ENCODE measurements at places on chromosomes 1 and 21.

GRCh38 chr1:90650401-90650800 is 66.7 kb downstream of the BARHL2 start:
- DNase-seq: no peak

DNA sequence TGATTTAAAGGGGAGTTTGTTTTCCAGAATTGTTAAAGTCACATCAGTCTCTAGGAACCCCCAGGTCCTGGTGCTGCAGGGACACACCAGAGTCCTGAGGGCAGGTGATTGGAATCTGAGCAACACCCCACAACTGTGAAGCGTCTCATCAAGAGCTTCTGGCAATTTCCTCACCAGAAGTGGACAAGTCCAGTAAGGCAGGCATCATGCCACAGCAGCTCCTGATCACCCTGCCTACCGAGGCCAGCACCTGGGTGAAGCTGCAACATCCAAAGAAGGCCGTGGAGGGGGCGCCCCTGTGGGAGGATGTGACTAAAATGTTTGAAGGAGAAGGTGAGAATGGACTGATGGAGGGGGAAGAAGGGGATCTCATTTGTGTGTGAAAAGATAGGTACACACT is 2.1 kb downstream of the ZFP69 start:
- no peak for DNase-seq

- no peak for DNase-seq
These were observed 55.2 kb upstream of the PLD5 start for GRCh38 chr1:242579528-242580235.

- no peak for DNase-seq
These were observed 30.7 kb downstream of the JAK1 start for GRCh38 chr1:64935551-64936155.

DNA sequence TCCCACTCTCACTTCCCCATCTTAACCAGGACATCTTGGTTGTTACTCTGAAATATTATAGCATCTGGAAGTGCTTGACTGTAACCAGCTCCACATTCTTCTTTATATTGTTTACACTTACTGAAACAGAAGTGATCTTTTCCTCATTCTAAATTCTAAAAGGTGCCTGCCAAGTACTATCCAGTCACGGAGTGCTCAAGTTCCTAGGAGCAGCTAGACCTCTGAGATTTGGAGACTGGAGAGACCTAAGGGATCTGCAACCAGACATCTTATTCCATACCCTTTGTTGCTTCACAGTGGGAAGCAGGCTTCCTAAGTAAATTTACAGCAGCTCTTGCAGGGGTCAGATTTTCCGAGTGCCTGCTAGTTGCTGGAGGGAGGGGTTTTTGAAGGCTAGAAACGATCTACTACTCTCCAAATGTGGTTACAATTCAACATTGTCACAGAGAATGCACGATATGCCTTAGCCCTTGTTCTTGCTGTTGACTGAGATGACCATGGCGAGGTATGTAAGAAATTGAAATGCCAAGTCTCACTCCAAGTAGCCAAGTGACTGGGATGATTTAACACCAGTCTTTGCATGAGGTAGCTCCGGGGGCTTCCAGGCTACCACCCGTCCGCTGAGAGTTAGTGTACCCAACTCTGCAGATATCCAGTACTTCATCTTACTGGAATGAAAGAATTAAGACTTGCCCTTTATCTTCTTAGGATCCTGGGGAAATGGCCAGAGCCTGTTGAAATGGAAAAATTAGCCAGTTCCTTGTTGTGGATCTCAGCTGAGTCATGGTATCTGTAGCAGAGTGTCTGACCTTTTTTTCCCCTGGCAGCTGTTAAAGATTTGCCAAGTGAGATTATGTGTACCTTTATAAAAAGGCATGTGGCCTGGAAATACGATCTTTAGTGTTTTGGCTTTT is 150.8 kb downstream of the MAST2 start:
- DNase-seq: peak; percentile 75

DNA sequence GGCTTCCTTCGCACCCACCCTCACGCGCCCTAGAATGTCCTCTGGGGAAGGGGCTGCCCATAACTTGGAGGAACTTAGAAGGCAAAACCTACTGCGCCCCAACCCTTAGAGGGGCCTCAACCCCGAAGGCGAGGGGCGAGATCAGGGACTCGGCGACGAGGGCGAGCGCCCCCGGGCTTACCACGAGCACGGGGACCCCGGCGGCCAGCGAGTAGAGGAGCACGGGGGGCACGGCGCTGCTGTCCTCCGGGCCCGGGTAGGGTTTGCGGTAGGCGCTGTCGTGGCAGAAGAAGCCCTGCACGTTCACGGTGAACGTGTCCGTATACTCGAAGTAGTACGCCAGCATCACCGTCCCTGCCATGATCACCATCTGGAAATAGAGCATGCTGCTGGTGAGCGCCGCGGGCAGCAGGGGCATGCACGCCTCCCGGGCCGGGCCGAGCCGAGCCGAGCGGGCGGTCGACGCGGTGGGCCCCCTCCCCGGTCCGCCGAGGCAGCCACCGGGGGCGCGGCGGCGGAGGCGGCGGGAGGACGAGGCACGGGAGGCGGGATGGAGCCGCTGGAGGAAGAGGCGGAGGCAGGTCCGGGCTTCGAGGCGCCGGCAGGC is 304 bp downstream of the PLPPR5 start:
- DNase-seq: no peak

DNA sequence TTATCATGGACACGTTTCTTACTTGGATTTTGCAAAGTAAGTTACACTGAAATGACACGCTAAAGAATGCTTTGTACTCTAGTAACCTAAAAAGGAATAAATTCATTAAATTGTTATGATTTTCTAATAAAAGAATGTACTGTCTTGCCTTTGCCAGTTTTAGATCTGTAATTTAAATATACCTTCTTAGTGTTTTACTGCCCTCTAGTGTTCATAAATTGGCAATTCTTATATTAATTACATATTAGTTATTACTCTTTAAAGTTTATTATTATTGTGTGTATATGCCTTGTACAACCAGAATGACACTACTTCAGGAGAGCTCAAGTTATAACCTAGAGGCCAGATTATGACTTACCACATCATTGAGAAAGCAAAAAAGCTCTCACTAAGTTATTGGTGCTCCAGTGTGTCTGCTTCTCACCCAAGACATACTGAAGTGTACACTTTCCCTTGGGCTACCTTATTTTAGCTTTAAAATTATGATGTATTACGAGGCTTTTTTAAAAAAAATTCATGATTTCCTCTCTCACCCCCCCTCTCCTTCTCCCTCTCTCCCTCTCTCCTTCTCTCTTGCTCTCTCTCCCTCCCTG is 169.9 kb downstream of the HS2ST1 start:
- no peak for DNase-seq

DNA sequence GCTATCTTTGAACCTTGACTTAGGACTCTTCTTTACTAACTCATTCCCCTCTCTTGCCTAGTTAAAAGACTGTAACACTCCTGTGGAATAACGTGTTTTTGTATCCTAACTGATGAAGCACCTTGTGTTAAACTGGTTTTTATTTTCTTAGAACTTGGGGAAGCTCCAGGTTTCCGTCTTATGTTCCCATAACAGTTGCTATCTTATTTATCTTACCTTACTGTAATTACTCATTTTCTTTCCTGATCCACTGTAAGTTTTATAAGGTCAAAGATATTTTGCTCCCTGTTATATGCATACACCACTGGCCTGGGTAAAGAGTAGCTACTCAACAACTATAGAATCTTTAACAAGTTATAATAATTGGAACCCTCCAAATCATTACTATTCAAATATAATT is 43.1 kb downstream of the RPL5 start:
- DNase-seq: no peak

- DNase-seq: peak; percentile 48
These were observed 2.2 kb downstream of the PPP1R8 start for GRCh38 chr1:27832762-27833161.

DNA sequence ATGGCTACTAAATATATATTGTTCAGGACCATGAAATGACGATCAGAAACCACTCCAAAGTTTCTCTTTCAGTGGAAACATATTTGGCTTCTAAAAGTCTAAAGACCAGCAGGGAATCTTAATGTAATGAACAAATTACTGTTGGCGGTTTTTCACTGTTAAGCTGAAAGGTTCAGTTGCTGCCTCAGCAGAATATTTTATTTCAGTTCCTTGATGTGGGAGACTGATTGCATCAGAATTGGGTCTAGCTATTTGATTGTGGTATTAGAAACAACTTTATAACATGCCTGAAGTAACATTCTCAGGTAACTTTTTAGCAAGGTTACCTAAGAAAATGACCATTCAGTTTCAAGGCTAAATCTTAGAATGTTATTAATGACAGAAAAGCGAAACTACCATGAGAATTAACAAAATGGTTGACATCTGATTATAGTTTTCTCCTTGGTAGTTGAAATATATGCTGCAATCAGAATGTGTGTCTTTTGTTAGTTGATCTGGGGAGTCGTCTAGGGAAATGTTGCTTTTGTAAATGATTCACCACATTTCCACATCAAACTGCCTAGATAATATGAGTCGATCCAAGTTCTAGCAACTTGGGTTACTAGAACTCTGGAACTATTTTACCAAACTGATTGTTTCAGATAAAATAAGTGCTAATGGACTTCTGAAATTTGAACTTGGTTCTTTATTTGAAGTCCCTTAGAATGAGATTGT is 200.4 kb downstream of the HMCN1 start:
- peak; percentile 49 for DNase-seq

DNA sequence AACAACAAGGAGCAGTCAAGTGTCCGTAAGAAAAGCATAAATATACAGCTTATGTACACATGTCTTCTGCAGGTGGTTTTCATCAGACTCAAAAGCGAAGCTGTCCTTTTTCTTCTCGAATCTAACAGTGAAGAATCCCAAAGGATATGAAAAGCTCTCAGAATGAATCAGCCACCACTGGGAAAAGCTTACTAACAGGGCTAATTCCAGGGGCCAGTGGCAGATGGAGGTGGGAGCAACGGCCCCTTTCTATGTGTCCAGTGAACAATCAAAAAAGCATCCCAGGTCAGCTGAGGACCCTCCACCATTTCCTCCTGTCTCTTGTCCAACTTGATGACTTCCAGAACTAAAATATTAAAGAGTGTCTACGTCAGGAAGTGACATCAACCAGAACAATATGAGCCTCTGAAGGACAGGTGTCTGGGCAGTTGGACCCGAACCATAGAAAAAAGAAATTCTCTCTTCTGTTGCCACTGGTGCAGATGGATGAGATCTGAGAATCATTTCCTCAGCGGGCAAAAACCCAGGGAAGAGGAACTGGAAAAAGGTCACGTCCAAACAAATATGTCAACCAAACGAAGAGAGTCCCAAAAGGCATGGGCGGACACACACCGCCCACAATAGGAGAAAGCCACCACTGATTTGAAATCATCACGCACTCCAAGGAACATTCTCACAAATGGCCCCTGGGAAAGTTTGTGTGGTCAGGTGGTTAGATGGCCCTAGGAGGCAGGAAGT is 70.4 kb upstream of the TIAM1 start:
- DNase-seq: no peak

DNA sequence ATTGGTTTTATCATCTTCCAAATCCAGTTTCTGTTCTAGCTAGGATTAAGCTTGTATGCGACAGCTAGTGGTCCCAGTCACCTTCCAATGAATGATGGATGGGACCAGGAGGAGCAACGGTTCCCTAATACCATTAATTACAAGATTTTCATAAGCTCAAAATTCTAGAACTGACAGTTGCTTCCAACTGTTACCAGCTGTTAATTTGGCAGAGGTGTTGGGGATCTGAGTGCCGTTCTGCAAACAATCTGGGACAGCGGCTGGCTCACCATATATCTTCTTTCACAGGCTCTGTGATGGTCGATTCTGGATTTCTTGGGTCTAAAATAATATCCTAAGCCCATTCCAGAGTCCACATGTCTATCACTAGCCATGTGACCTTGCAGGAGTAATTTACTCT is 34.5 kb upstream of the RALGPS2 start:
- no peak for DNase-seq

GRCh38 chr1:34916104-34916503 is 13.3 kb downstream of the DLGAP3 start:
- DNase-seq: no peak

- DNase-seq: peak; percentile 50
These were observed 27.6 kb downstream of the AGO4 start for GRCh38 chr1:35835398-35835797.

GRCh38 chr1:153001382-153001781 is at the start of gene SPRR3:
TSS of gene SPRR3 (plus strand) at chr1:153001749. CDS start at chr1:153003021, 1,272 bp downstream.
- DNase-seq: no peak

- no peak for DNase-seq
These were observed 1.5 kb downstream of the IVNS1ABP start for GRCh38 chr1:185315445-185316071.

DNA sequence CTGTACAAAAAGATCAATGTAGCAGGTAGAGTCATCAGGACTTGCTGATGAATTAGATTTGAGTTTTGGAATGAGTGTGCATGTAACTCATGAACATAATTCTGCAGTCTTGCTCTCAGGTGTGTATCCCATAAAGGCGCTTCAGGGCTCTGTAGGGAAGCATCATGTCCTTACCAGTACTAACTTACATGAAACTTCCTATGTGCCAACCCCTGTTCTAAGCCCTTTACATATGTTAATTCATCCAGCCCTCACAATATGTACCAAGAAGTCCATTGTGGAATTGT is 2.1 kb upstream of the FCRLB start:
- no peak for DNase-seq

DNA sequence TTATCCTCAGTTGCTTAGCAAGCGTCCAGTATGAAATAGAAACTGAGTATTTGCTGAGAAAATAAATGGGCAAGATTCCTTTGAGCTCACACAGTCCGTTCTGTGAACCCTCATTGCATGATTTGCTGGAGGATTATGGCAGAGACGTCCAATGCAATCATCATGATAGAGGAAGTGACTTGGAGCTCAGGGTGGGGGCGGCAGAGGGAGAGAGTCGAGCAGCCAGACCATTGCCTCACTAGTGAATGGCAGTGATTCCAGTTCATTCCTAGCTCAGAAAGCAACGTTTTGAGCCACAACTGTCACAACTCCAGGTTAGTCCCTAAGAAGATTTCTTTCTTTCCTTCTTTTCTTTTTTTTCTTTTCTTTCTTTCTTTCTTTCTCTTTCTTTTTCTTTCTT is 27.5 kb upstream of the COL9A2 start:
- peak; percentile 21 for DNase-seq

DNA sequence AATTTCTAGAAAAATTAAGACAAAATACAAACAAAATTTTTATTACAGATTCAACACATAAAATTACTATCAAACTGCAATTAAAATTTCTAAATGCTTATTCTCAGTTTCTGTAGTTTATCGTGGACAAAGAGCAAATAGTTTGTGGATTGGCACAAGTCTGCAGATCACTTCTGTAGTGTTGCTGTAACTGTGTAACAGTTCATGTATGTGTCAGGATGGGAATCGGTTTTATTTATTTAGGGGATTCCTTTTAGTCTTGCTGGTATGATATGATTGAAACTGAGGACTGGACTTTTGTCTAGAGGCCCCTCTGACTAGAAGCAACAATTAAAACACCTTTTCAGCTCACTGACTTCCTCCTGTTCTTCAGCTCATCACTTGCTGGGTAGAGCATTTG is 60.8 kb downstream of the LRIG2 start:
- no peak for DNase-seq

- DNase-seq: no peak
These were observed 363.8 kb upstream of the PKN2 start for GRCh38 chr1:88320291-88320690.

DNA sequence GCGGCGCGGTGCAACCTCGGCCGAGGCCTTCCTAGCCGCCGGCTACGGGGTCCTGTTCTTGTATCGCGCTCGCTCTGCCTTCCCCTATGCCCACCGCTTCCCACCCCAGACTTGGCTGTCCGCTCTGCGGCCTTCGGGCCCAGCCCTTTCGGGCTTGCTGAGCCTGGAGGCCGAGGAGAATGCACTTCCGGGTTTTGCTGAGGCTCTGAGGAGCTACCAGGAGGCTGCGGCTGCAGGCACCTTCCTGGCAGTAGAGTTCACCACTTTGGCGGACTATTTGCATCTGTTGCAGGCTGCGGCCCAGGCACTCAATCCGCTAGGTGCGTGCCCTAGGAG is 379 bp downstream of the PPCS start:
- peak; percentile 59 for DNase-seq

Measured in mammary epithelial cell (primary cell).